ENCODE measurements at places on chromosomes 5 and 9.

GRCh38 chr9:113593682-113594281, 130.3 kb downstream of the RGS3 start:
- DNase-seq, result peak; percentile 86

- no peak for DNase-seq
Observed at GRCh38 chr5:1175801-1176472, 25.5 kb upstream of the SLC6A19 start.

GRCh38 chr5:154519359-154519758, 41.3 kb upstream of the HAND1 start:
- no peak for DNase-seq

- DNase-seq, result no peak
Observed at GRCh38 chr5:143198332-143198731, 205.2 kb downstream of the NR3C1 start.

- DNase-seq, result no peak
Observed at GRCh38 chr9:105679257-105680022, 14.9 kb upstream of the TMEM38B start.

DNA sequence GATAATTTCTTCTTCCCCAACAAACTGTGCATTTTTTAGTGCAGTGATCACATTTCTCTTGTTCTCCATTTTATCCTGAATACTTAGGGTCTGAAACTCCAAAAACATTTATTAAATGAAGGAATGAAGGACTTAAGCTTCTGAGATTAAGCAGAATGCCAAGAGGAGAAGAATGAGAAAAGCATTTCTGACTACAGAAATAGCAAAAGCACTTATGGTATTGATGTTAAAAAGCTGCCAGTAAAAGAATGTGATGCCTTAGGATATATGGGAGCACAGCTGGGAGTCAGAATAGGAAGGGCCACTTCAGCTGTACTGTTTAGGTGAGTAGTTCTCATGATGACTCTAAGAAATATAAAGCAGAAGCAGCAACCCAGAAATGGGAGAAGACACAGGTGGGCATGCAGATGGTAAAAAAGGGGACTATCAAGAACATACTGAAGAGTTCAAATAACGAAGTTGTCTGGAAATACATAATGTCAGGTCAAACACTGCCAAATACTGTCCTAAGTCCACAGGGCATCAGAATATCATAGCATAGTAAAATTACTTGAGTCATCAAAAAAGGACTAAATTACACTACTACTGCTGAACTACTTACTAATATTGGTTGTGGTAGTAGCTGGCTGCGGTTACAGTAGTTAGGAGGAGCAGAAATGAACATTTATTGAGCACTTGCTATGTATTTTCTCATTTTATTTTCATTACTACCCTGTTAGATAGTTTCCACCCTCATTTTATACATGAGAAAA, 132.7 kb downstream of the MAPKAP1 start:
- DNase-seq, result no peak

GRCh38 chr9:129887334-129888292, 52.4 kb downstream of the USP20 start:
- DNase-seq, result no peak

DNA sequence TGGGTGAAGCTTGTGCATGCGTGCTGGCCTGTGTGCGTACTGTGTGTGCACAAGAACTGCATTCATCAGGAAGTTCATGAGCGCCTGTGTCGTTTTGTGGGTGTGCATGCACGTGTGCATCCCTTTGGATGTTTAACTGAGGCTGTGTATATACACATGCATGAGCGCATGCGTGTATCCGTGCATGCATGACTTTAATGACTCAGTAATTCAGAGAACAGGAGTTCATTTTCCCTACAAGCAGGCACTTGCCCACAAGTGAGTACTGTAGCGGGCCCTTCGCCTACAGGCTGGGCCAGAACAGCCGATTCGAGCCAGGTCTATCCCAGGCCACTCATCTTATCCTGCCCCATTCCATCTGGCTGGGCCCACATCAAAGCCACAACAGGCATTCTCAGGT, 29.8 kb downstream of the CORO2A start:
- DNase-seq, result no peak

- DNase-seq, result no peak
Observed at GRCh38 chr5:158599157-158599556, 500.6 kb downstream of the EBF1 start.

DNA sequence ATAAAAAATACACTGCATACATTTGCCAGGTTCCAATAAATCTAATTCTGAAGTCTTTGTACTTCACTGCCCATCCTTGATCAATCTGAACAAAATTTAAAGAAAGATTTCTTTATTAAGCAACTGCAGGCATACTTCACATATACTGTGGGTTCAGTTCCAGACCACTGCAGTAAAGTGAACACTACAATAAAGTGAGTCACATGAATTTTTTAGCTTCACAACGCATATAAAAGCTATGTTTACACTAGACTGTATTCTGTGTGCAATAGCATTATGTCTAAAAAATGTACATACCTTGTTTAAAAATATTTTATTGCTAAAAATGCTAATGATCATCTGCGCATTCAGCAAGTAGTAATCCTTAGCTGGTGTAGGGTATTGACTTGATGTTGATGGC, 52.1 kb downstream of the SSBP2 start:
- DNase-seq, result no peak

DNA sequence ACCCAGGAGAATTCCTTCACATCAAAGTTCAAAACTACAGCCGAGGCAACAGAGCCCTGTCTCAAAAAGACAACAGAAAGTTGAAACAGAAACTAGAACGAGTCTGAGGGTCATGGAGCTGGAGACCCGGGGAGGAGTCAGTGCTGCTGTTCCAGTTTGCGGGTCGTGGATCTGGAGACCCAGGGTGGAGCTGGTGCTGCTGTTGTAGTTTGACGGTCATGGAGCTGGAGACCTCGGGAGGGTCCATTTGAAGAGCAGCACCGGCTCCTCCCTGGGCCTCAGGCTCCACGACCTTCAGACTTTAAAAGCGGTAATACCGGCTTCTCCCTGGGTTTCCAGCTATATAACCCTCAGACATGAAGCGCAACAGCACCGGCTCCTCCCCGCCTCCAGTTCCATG, 13.0 kb upstream of the LCN15 start:
- no peak for DNase-seq

DNA sequence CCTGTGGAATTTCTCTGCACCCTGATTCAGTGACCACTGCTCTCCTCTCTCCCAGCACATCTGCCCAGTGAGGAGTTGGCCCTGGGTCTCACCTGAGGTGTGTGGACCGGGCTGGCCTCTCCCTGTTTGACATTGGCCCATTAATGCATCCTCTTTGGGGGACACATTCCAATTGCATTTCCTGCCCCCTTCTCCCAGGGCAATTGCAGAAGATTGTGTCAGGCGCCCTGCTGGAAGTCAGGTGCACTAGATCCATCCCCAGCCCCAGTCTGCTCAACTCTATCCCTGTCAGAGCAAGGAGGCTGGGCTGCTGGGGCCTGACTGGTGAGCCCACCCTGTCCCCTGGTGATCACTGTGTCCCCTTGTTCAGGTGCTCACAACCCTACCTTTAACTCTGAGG, 84.5 kb downstream of the LMX1B start:
- no peak for DNase-seq

- no peak for DNase-seq
Observed at GRCh38 chr5:55986931-55987330, 7.8 kb downstream of the IL6ST start.

DNA sequence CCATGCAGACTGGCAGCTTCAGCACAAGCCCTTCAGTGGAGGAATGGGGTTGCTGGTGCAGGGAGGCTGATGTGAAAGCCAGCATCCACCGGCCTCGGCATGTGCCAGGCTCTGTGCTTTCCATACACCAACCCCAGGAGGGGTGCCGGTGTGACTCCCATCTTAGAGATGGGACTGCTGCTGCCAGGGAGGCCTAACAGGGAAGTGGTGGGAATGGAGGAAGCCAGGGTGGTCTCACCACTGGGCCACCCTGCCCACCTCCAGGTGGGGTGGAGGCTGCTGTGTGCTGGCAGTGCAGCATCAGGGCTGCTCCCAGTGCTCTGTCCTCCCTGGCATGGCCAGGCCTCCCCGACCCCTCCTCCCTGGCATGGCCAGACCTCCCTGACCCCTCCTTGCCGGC, 32.8 kb upstream of the PITX1 start:
- DNase-seq, result no peak

DNA sequence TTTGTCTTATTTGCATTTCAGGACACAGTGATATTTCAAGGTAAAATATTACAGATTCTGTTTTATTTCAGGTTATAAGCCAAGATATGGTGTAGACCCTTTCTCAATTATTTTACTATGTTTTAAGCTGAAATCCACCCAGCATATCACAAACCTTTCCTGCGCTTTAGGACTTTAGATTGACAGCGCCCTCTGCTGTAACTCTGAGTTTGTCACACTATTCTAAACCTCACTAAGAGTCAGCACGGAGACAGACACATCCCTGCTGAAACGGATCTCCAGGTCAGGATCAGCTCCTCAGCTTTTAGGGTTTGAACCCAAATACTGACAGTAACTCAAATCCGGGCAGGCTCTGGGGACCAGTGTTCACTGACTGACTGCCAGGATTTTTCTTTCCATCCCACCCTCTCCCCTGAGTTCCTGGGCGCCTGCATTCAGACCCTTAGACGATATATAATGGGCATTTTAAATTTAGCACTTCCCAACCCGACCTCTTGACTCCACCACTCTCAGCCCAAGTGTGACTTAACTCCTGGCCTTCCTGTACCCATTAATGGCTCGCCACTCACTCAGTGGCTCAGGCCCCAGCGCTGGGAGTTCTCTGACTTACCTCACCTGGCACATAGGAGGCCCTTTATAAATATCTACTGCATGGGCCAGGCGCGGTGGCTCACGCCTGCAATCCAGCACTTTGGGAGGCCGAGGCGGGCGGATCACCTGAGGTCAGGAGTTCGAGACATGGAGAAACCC, 33.5 kb downstream of the TLX3 start:
- peak; percentile 25 for DNase-seq

DNA sequence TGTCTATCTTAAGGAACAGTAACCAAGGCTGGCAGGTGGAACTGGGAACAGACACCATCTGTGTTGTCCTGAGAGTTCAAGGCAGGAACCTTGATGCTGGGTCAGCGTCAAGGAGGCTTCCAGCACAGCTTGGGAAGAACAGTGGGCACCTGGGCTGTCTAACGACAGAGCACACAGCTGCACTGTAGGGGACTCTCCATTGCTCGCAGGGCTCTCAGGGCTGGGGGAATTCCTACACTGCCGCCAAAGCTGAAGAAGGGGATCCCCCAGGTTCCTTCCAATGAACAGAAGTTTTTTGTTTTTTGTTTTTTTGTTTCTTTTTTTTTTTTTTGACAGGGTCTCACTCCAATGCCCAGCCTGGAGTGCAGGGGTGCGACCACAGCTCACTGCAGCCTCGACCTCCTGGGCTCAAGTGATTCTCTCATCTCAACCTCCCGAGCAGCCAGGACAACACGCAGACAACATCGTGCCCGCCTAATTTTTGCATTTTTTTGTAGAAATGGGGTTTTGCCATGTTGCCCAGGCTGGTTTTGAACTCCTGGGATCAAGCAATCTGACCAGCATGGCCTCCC, 81.9 kb downstream of the PTPN3 start:
- DNase-seq, result no peak

DNA sequence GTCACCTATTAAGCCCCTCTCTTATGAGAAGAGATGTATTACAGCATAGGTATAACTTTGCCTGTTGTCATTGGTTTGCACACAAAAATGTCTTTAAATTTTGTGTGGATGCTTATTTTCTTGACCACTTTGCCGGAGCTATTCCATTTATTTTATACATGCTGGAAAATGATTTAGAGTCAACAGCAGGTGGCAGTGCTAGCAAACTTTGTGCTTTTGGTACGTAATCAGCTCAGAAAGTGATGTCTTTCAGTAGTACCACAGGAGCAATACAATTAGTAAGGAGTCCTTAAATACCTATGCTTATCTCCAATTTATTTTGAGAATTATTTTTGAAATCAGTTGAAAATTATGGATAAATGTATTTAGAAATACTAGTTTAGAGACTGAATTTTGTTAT, 19.8 kb upstream of the NUDT12 start:
- DNase-seq, result peak; percentile 67

GRCh38 chr5:116976767-116977166, 402.1 kb upstream of the SEMA6A start:
- DNase-seq, result no peak

GRCh38 chr5:41809128-41809527, 61.1 kb downstream of the OXCT1 start:
- no peak for DNase-seq

DNA sequence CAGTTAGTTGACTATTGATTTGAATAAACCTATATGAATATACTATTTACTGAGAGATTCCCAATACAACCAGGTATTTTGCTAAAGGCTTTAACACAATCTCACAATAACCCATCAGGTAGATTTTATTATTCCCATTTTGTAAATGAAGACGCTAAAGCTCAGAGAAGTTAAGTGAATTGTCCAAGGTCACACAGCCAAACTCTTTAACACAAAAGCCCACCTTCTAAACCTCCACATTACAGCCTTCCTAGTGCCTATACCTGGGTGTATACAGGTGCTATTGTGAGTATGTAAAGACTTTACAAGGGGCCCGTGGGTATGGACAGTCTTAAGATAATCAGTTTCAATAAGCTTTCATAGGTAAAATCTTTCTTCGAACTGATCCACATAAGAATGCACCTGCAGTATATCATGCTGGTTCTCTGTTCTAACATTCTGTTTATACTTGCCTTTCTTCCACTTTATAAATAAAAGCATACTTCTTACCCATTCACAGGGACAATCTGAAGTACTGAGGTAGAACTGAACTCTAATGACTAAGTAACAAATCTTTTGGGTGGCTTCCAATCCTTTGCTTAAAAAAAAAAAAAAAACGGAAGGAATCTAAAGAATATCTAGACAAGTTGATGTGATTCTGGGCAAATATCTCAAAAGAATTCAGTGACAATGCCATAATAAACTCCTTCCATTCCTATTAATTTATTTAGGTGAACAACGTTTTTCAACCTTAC, 59.1 kb downstream of the PJA2 start:
- DNase-seq, result no peak

- no peak for DNase-seq
Observed at GRCh38 chr5:8241558-8241957, 372.6 kb downstream of the MTRR start.

DNA sequence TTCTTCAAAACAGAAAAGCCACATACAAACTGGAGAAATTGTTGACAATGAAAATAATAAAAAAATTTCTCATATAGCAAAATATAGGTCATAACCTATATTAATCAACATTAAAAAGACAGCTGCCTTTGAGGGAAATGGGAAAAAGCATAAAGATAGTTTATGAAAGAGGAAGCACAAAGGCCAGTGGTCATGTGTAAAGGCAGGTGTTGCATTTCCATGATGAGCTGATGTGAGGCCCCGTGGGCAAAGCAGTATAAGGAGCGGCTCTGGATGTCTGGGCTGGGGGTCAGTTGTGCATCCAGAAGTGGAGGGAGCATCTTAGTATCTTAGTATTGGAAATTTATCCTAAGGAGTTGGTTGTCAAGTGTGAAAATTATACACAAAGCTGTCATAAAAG, 18.3 kb downstream of the NDUFS6 start:
- DNase-seq, result no peak

DNA sequence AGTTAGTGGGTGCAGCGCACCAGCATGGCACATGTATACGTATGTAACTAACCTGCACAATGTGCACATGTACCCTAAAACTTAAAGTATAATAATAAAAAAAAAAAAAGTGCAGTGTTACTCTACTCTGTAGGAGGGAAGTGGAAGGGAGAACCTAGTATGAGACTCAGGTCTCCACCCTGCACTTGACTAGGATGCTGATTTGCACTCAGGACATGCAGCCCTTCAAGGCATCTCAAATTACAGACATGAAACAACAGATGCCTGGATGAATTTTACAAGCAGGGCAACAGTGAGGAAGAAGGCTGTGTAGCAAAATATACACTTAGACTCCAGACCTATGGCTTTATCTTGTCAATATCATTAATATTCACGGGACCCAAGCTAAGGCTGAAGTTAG, 16.5 kb downstream of the TRIM32 start:
- DNase-seq, result no peak

Data from hippocampal formation (tissue), 2 donors.